Sigmoid colon (tissue), 7 donors: ENCODE measurements at places on chromosomes 3 and 15.

GRCh38 chr3:183698318-183698751, 738 bp downstream of the YEATS2 start:
- DNase-seq, result peak; percentile 70

DNA sequence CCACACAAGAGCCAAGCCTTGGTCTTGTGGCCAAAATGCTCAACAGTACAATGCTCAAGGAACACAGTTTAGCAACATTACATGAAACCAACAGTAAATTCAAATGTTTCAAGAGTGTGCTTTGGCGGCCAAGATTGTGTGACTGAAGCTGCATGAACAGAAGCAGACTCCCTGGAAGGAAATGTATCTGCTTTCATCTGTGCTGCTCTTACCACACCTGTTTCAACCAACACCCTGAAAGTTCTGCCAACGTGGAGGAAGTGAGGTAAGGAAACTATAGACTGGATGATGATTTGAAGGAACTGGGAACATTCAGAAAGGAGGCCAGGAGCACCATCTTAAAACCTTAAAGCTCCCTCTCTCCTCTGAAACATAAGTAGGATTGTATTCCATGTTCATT, 55.7 kb downstream of the MB21D2 start:
- no peak for DNase-seq

- no peak for DNase-seq
Observed at GRCh38 chr15:68495221-68495950, 63.4 kb upstream of the ITGA11 start.

DNA sequence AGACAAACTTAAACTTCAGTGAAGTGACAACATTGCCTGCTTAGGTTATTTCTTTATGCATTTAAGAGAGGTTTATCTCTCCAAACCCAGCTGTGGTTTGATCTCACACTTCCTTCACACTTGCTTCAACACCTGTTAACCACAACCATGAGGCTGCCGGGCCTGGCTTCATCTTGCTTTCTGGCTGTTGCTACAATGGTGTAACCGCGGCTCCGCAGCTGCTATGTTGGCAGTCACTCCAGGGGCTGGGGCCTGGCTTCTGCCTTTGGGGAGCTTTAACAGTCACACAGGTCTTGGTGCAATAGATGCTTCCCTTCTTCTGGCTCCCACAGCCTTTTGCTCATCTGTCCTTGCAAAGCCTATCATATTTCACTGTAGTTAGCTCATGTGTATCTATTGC, 72.9 kb upstream of the MNS1 start:
- no peak for DNase-seq

DNA sequence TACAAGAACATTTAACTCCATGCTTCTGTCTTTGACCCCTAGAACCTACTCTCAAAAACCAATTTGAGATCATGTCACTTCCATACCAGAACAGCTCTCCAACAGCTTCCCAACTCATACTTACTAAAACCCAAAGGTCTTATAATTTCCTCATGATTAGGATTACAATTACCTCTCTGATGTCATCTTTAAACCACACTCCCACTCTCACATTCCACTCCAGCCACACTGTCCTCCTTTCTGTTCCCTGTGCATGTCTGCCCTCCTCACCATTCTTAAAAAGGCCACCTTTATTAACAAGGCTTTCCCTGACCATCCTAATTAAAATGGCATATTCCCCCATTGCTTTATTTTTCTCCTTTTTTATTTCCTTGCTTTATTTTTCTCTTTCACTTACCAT, 18.9 kb downstream of the PHC3 start:
- no peak for DNase-seq

GRCh38 chr3:117308756-117309155, 599.2 kb downstream of the TUSC7 start:
- no peak for DNase-seq

DNA sequence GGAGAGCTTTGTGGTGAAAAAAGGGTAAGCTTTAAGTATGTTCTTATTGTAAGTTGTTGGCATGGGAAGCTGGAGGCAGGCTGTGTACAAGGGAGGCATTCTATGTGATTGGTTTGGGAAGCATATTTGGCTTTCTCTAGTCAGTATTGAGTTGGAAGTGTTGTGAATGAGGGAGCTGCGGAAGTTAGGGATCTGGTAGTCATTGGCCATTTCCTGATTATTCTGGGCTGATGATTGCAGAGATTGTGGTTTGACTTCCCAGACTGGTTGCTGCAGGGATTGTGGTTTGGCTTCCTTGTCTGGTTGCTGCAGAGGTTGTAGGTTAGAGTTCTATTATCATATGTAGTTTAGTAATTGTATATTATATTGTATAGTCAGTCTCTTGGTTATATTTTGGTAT, 21.0 kb downstream of the STXBP5L start:
- DNase-seq, result no peak

GRCh38 chr3:27990324-27990723, 251.1 kb upstream of the CMC1 start:
- no peak for DNase-seq

DNA sequence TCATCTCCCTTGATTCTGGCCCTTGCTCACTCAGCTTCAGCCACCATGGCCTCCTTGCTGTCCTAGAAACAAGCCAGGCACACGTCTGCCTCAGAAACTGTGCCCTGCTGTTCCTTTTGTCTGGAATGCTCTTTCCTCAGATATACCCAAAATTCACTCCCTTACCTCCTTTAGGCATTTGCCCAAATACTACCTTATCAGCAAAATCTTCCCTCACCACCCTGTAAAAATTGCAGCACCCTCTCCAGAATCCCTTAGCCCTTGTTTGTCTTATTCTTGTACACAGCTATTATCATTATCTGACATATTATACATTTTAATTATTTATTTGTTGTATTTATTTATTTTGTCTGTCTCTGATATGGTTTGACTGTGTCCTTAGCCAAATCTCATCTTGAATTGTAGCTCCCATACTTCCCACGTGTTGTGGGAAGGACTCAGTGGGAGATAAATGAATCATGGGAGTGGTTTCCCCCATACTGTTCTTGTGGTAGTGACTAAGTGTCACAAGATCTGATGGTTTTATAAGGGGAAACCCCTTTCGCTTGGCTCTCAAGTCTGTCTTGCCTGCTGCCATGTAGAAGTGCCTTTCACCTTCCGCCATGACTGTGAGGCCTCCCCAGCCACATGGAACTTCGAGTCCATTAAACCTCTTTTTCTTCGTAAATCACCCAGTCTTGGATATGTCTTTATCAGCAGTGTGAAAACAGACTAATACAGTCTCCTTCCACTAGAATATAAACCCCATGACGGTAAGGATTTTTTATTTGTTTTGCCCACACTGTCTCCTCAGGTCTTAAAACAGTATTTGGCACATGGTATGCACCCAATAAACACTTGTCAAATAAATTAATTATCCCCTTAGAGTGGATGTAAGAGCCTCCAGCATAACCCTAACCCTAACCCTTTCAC, 60.0 kb upstream of the STT3B start:
- DNase-seq, result no peak

GRCh38 chr3:107670986-107671385, 148.2 kb downstream of the BBX start:
- no peak for DNase-seq

GRCh38 chr15:51706291-51706690, 25.0 kb downstream of the SCG3 start:
- no peak for DNase-seq

GRCh38 chr15:31269816-31270575, 56.6 kb upstream of the KLF13 start:
- peak; percentile 25 for DNase-seq
